MM.1S (cell line): ENCODE measurements at places on chromosomes 13 and 19.
A peak's percentile ranks its signal among the peaks of the same experiment; 100 is the strongest.

DNA sequence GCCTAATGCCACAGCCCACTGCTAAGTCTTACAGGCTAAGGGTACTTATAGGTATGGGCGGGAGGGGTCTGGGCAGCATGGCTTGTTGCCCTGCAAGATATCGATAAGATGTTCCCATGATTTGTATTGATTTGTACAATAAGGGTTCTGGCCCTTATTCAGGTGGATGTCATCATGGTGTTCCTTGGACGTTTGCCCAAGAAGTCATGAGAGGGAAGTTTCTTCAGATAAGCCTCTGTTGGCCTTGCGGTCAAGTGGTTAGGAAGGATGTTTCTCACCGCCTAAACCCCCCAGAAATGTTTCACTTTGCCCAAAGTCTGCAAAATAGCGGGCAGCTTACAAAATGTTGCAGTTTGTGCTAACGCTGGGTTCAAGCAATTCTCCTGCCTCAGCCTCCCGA is 7.3 kb downstream of the PARP4 start:
- H3K4me3 ChIP-seq, result no peak overlapping the region
- no peak overlapping the region for H3K27ac ChIP-seq
- no peak for DNase-seq
- no peaks in the 10 kb centered on the region for H3K27me3 ChIP-seq
- H3K4me1 ChIP-seq, result no peaks in the 10 kb centered on the region

DNA sequence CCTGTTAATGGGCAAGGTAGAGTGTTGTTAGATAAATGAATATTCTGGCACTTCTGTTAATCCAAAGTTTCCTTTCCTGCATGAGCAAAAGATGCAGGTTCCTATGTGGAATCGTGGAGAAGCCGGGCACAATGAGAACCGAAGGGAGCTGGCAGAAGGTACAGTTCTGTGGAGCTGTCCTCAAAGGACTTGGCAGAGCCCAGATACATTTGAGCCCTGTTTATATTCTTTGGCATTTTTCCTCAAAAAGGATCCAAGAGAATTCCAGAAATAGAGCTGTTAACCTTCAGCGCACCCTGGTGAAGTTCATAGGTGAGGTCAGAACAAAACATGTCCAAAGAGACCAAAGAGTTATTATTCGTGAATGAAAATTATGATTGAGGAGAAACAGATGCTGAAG is 4.0 kb upstream of the DLEU7 start:
- H3K36me3 ChIP-seq, result no peaks in the 10 kb centered on the region
- no peak for DNase-seq
- H3K27me3 ChIP-seq, result no peaks in the 10 kb centered on the region

DNA sequence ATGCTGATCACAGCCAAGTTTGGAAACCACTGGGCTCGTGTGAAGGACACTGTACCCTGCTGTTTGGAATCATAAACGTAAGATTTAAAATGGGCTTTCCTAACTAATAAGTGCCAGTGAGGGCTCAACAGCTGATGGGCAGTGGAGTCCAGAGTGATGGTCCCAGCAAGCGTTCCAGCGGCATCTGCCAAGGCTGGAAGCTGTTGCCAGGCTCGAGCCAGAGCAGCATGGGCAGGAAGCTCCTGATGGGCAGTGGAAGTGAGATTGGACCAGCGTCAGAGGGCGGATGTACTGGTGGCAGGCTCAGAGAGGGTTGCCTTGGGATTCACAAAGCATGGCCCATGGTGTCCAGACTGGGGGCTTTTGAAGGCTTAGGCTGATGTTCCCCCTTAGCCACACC is 30.2 kb downstream of the COL4A2 start:
- H3K4me1 ChIP-seq, result no peaks in the 10 kb centered on the region
- no peaks in the 10 kb centered on the region for H3K36me3 ChIP-seq
- no peak overlapping the region for H3K4me3 ChIP-seq
- H3K27me3 ChIP-seq, result no peaks in the 10 kb centered on the region

DNA sequence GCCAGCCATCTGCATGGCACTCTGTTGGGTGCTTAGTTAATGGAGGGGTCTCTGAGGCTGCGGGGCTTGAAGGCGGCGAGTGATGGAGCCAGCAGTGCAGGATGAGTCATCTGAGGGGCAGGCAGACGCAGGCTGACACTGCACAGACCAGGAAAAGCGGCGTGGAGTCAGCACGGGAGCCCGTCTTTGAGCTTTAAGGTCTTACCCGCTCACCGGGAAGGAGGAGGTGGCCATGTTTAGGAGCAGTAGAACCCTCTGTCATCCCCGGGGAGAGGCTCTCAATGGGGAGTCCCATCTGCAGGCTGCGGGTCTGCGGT is 13.1 kb downstream of the NAXD start:
- DNase-seq, result no peak
- H3K27ac ChIP-seq, result no peak overlapping the region
- H3K4me3 ChIP-seq, result no peak overlapping the region
- no peaks in the 10 kb centered on the region for H3K4me1 ChIP-seq
- no peaks in the 10 kb centered on the region for H3K36me3 ChIP-seq
- no peaks in the 10 kb centered on the region for H3K27me3 ChIP-seq

DNA sequence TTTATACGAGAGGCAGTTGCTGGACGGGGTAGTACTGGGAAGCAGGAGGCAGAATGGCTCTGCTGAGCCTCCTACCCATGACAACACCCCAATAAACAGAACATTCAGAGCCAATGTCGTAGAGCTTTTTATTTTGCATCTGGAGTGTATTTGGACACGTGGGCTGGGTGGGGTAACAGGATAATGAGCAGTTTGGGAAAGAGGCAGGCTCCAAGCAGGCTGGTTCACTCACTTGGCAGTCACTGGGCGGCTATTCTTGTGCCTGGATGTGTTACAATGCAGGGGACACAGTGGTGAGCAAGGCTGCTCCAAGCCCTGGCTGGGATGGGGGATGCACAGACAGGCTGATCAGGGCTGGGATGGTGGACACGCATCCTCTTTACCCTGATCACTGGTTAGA is 9.5 kb downstream of the ACTMAP start:
- no peak overlapping the region for H3K27ac ChIP-seq
- no peak for DNase-seq
- H3K4me1 ChIP-seq, result no peaks in the 10 kb centered on the region

DNA sequence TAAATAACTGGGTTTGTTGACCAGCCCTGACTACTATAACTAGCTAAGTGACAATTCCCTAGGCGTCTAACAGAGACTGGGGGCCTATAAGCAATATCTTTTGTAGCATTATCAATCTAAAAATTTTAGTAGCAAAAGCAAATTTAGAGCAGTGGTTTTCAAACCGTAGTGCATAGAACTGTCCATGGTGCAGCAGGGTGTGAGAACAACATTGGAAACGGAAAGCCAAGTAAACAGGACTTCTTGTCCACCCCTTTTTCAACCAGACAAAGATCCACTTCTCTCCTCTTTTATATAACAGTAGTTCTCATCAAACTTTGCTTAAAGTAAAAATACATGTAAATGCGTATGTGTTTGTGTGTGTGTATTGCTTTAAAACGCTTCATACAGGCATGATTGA is 1099.1 kb upstream of the ATXN8OS start:
- H3K36me3 ChIP-seq, result no peaks in the 10 kb centered on the region
- no peak overlapping the region for H3K4me3 ChIP-seq
- no peaks in the 10 kb centered on the region for H3K27me3 ChIP-seq
- no peaks in the 10 kb centered on the region for H3K4me1 ChIP-seq
- H3K27ac ChIP-seq, result no peak overlapping the region
- no peak for DNase-seq

DNA sequence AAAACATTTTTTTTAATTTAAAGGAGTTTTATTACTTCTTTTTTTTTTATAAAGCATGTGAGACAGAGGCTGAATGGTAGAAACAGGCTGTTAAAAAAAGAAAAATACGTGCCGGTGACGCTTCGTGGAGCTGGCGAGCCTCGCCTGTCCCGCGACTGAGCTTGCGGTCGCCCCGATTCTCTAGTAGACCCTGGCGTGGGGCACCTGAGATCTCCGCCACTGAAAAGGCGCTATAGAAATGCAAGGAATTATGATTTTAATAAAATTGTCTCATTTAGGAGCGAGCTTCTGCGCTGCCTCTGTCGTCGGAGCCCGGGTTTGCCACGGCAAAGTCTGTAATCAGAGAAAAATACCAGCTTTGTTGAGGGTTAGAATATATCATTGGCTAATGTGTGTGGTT is 18.4 kb downstream of the NFIX start:
- H3K36me3 ChIP-seq, result no peaks in the 10 kb centered on the region
- H3K4me3 ChIP-seq, result no peak overlapping the region
- DNase-seq, result no peak
- no peaks in the 10 kb centered on the region for H3K4me1 ChIP-seq

- peak overlapping the region; percentile 56 for H3K4me3 ChIP-seq
- no peaks in the 10 kb centered on the region for H3K36me3 ChIP-seq
- H3K27me3 ChIP-seq, result peaks cover 62% of the 10 kb centered on the region
Observed at GRCh38 chr19:38362076-38362945, 12.1 kb upstream of the PSMD8 start.

DNA sequence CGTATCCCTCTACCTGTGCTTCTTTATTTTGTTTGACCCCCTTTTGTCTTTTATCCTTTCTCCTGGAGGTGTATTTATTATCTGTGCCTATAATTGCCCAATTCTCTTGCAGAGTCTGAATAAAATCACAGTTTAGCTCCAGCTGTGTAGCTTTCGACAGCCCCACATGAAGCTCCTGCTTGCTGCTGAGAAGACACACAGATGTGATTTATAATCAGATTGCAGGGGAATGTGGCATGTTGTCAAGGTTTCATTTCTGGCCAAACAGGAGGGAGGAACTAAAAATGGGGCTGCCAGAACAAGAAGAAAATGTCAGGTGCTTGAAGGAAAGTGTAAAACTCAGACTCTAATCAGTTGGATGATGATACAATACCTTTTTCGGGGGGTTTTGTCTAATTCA is 22.7 kb downstream of the CCNA1 start:
- 0 out of 2 replicates have a peak, but pooled peaks cover 3% of the 10 kb centered on the region for H3K4me1 ChIP-seq
- peak; percentile 14 for DNase-seq
- peak overlapping the region; percentile 13; the same call in 1 of the 2 replicates for H3K27ac ChIP-seq
- no peaks in the 10 kb centered on the region for H3K36me3 ChIP-seq
- H3K27me3 ChIP-seq, result no peaks in the 10 kb centered on the region

DNA sequence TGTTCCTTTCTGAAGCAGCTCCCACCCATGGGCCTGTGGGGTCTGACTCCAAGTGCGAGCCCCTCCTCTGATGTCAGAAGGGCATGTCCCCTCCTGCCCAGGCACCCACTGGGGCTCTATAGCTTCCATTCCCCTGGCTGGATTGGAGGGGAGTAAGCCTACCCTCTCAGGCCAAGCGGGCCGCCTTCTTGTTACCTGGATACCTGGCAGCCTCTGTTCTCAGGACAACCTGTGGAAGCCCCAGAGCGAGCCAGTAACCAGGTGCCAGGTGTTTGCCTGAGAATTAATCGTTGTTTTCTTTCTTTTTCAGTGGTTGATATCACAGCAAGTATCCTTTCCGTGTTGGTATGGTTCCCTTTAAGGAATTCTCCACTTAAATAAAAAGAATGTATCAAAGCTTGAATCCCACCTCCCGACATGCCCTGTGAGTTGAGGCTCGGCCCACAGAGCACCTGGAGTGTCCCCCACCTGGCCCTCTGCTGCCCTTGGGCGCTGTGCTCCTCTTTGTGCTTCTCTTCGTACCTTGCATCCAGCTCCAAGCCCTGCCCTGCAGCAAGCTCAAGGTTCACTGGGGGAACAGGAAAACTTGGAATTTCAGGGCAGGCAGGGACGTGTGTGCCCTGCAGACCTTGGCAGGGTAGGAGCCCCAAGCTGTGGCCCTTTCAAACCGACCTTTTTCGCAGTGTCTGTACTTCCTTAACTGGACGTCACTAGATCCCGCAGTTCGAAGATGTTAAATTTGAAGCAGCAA is 15.0 kb downstream of the MAU2 start:
- no peaks in the 10 kb centered on the region for H3K4me1 ChIP-seq
- no peak overlapping the region for H3K4me3 ChIP-seq
- no peak overlapping the region for H3K27ac ChIP-seq
- no peaks in the 10 kb centered on the region for H3K36me3 ChIP-seq
- no peak for DNase-seq

DNA sequence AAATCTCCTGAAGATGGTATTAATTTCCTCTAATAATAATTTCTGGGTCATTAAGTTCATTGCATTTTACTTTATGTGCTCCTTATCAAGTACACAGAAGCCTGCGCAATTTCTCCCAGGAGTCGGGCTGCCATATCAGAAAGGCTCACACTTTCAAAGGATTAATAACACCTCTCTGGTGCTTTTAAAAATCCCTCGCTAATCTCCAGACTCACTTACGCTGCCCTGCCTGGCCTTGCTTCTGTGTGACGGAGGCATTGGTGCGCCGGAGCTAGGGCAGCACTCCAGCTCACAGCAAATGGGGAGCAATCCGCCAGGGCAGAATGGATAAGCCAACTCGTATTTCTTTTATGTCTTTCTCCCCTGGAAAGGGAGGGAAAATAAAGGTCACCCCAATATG is 300.8 kb downstream of the EFNB2 start:
- no peaks in the 10 kb centered on the region for H3K4me1 ChIP-seq
- no peak for DNase-seq
- H3K27me3 ChIP-seq, result no peaks in the 10 kb centered on the region
- H3K27ac ChIP-seq, result no peak overlapping the region
- H3K36me3 ChIP-seq, result no peaks in the 10 kb centered on the region
- no peak overlapping the region for H3K4me3 ChIP-seq

DNA sequence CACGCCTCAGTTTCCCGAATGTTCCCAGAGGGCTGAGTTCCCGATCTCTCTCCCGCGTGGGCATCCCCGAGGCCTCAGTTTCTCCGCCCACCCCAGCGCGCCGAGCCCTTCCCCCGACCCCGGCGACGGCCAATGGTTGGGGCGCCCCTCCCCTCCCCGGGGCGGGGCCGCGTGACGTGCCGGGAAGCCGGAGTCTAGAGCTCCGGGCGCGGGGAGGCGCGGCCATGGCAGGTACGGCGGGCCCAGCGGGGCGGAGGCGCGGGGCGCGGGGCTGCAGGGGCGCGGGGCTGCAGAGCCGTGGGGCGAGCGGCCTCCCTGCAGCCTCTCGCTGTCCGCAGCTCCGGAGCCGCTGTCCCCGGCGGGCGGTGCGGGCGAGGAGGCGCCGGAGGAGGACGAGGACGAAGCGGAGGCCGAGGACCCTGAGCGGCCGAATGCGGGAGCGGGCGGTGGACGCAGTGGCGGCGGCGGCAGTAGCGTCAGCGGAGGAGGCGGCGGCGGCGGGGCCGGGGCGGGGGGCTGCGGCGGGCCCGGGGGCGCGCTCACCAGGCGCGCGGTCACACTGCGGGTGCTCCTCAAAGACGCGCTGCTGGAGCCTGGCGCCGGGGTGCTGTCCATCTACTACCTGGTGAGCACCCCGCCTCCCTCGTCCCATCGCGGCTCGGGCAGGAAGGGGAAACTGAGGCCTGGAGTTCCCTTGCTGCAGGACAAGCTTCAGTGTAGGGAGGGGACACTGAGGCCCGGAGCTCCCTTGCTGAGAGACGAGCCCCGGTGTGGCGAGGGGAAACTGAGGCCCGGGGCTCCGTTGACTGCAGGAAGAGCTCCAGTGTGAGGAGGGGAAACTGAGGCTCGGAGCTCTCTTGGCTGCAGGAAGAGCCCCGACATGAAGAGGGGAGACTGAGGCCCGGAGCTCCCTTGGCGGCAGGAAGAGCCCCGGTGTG is at the start of gene MPND:
MPND (plus strand) TSS at position 193 of the 938 bp plus-strand sequence; CDS start at position 225, 32 bp downstream.
- H3K4me3 ChIP-seq, result peak within 1 kb of the TSS; percentile 90
- peak within 1 kb of the TSS; percentile 81 for H3K27ac ChIP-seq
- peaks cover 10% of the 10 kb centered on the region; the same call in 1 of the 2 replicates for H3K4me1 ChIP-seq
- DNase-seq, result peak; percentile 93
- H3K36me3 ChIP-seq, result no peaks in the 10 kb centered on the region
